ENCODE measurements at places on chromosomes 6 and 20.

GRCh38 chr6:131890091-131890490 lies 61.1 kb downstream of the CCN2 start:
- DNase-seq = no peak

DNA sequence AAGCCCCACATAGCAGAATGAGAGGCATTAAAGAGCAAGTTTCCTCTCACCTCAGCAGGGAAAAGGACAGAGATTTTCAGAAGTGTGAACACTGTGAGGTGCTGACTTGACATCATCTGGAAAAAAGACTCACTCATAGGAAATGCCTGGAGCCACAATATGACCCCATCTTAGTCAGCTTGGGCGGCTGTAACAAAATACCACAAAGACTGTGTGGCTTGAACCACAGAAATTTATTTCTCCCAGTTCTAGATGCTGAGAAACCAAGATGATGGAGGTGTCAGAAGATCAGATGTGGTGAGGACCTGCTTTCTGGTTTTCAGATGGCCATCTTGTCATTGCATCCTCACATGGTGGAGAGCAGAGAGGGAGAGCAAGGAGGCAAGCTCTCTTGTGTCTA lies 253.1 kb downstream of the ADGB start:
- DNase-seq = peak; percentile 26

GRCh38 chr6:7805850-7806214 lies 79.9 kb downstream of the BMP6 start:
- DNase-seq = no peak

GRCh38 chr6:35311390-35312075 lies 13.9 kb downstream of the DEF6 start:
- DNase-seq = peak; percentile 57

DNA sequence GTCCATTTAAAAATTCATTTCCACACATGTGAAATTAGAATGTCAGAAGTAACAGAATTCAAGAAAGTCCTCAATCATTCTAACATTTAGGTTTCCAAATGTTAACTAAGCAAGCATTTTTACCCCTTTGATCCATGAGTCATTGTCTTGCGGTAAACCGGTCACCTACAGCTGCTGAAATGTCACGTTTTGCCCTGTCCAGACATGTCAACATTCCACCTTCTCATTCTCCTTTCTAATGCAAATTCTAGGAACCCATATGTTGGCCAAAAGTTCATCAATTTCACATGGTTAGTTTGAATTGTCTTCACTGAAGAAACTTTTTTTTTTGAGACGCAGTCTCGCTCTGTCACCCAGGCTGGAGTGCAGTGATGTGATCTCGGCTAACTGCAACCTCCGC lies 117.2 kb downstream of the IPCEF1 start:
- DNase-seq = peak; percentile 30

DNA sequence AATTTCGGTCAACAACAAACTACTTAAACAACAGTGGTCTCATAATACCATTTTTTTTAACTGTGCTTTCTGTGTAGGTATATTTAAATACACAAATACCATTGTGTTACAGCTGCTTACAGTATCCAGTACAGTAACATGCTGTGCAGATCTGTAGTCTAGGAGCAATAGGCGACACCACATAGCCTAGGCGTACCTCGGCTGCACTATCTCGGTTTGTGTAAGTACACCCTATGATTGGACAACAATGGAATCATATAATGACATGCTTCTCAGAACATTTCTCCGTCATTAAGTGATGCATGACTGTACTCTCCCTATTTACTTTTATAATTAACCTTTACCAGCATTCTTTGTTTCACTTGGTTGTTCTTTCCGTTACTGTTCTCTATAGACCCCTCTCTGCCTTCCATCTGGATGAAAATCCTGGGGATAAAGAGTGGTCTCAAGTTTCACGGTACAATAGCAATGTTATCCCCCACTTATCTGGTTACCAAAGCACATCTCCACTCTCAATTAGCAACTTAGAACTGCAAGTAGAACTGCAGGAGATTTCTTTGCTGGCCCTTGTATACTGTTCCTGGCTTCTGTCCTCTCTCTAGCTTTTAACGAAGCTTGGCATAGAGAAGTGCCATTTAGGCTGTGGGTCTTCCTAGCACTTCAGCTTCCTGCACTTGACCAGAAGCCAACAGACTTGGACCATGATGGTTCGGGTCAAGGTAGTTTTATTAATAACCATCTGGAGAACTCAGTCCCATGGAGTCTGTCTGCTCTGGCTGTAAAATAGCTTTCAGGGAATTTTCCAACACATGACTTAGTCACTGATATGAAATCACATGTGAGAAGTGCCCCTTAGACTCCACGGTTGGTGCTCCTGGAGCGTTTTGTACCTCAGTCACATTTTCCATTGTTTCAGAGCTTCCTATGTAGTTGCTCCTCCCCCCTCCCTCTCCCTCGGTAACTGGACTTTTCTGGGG lies 80.4 kb upstream of the POPDC3 start:
- no peak for DNase-seq

DNA sequence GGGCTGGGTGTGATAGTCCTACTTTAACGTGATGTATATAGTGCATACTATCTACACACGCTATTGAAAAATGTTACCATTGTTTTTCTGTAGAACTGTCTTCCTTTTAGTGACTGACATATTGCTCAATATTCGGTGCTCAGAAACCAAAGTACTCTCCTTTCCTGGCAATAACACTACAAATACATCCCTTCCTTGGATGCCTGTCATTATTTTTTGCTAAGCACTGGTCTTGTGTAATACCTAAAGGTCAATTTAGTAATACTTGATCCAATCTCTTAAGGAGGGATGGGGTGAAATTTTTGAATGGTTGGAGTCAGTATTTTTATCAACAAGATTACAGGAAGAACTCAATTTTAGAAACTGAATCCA lies 23.9 kb downstream of the CNR1 start:
- DNase-seq = no peak

- DNase-seq = peak; percentile 40
Observed at GRCh38 chr20:45052698-45053429, 48.1 kb downstream of the KCNS1 start.

- DNase-seq = no peak
Observed at GRCh38 chr6:106244931-106245330, 80.6 kb downstream of the ATG5 start.

DNA sequence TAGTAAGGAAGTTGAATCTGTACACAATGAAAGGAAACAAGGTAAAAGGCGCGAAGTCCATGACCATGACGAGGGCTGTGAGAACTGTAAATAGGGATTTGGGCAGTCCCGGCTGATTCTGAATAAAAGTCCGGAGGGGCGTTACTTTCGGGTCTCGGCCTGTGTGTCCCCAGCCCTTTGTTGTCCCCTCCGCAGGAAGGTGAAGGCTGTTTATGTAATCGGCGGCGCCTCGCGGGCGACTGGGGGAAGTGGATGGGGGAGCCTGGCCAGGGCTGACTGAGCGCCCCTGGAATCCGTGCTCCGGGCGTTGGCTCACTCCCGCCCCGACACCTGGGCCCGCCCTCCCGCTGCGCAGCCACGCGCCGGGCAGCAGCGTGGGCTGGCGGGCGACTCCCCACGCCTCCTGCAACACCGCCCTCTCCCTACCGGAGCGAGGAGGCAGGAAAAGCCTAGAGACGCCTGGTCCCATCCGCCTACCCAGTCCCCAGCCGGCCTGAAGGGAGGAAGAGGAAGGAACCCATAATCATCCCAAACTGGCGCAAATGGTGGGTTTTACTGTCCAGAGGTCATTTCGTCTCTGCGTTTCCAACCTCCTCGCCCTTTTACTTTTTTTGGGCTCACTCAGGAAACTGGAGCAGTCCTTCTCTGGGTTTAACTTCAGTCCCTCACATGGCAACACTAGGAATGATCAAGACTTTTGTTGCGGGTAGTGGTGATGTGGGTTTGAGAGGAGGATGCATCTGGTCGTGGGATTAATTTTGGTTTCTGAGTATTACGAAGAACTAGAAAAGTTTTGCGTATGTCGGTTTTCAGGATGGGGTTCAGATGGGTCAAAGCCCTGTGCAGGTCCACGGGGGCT lies 12.1 kb downstream of the TRIM31 start:
- DNase-seq = no peak

DNA sequence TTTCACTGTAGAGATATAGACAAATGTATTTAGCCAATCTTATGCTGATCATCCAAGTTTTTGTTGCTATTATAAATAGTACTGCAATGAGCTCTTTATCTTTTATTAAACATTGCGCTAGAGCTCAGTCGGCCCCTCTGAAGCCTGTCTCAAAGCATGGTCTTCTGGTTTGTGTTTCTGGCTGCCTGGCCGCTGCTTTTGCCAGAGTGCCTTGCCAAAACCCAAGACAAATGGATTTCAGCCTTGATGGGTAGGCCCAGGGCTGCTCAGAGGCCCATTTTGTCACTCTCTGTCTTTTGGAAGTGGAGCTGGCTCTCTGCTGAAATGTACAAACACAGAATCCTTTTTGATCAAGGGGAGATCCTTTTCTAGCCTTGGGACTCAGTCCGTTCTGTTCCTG lies 102.9 kb upstream of the KCNG1 start:
- DNase-seq = no peak

GRCh38 chr6:148868314-148868713 lies 121.5 kb downstream of the UST start:
- no peak for DNase-seq

- DNase-seq = no peak
Observed at GRCh38 chr6:41900861-41901260, 5.7 kb upstream of the USP49 start.

- no peak for DNase-seq
Observed at GRCh38 chr6:133408132-133408531, 167.0 kb downstream of the EYA4 start.

DNA sequence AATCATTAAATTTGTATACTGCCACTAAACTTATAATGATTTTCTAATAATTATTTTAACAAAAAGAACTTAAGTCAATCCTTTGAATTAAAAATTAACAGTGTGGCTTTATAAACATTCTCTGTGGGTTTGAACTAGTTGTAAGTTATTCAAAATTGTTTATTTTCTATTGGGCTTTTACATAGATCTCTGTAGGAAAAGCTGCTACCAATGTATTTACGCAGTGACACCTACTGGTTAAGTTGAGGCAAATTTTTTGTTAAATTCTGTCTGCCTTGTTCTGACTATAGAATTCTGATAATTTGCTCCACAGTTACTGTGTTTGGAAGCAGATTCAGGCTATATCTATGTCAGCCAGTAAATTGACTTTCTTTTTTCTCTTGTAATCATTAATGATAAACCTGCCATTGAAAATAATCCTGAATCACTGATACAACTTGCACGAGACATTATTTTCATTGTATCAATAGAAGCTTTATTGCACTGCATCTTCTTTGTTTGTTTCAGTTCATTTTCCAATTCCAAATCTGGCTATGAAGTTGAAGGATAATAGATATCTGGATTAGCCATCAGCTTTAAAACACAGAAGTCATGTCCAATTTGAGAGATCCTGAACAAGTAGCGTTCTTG lies 66.0 kb upstream of the UTRN start:
- no peak for DNase-seq

- no peak for DNase-seq
Observed at GRCh38 chr20:46272389-46273047, 35.8 kb downstream of the CDH22 start.

DNA sequence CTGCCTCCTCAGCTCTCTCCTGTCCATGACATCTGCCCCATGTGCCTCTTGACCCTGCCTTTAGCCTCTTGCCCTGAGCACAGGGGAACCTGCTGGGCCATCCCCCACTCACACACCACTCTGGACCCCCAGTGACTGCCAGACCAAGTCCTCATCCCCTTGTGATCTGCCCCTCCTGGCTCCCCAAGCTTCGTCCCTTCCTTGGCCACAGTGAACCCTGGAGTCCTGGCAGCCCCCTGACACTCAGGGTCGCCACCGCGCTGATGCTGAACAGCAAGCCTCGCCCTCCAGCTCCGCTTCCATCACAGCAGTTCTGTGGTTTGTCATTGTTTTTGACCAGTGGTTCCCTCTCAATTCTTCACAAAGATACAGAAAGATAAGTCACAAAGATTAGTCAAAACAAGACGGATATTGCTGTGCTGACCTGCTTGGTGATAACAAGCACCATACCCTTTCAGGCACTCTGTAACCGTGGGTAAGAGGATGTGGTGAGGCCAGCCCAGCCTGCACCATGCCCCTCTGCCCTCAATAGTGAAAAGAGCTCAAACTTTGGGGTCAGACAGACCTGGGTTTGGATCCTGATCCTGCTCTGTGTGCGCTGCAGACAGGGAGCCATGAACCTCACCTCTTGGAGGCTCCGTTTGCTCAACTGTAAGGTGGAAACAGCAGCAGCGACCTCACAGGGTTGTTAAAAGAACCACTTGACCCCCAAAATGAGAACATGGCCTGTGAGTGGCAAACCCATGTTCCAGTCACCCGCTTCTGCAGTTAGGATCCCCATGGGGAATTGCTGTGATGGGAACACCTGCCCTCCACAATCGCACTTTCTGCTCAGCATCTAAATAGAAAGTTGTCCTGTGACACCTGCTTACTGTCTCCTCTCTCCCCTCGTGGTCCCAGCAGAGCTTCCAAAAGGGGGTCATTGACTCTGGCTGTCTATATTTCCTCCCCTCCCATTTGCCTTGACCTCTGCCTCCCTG lies 114.5 kb downstream of the TOX2 start:
- peak; percentile 82 for DNase-seq

GRCh38 chr6:94988701-94989100 lies 588.6 kb upstream of the MANEA start:
- no peak for DNase-seq

GRCh38 chr6:53309059-53309900 lies 39.5 kb downstream of the ELOVL5 start:
- no peak for DNase-seq

GRCh38 chr6:1619673-1620503 lies 10.2 kb downstream of the FOXC1 start:
- DNase-seq = no peak

- no peak for DNase-seq
Observed at GRCh38 chr6:105838171-105838570, 248.0 kb upstream of the PRDM1 start.

GRCh38 chr20:6135347-6135746 lies 12.5 kb upstream of the FERMT1 start:
- no peak for DNase-seq

- DNase-seq = no peak
Observed at GRCh38 chr6:167734662-167735083, 92.0 kb upstream of the AFDN start.

DNA sequence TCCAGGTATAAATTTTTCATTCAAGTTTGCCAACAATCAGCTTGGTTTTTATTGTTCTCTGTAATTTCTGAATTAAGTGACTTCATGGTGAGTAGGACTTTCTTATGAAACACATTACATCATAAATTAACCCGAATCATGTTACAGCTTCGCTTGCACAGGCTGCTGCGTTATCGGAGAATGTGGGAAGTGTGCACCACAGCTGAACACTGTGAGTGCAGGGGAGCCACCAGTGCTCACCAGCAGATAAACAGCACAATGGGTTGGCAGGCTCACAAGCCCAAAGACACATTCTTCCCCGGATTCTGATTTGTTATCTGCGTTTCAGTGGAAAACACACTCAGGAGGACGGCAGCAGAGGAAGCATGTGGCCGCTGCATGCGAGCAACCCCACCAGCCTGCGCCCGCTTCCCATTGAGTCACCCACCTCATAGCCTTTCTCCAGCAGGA lies 121.1 kb downstream of the GMDS start:
- DNase-seq = no peak

DNA sequence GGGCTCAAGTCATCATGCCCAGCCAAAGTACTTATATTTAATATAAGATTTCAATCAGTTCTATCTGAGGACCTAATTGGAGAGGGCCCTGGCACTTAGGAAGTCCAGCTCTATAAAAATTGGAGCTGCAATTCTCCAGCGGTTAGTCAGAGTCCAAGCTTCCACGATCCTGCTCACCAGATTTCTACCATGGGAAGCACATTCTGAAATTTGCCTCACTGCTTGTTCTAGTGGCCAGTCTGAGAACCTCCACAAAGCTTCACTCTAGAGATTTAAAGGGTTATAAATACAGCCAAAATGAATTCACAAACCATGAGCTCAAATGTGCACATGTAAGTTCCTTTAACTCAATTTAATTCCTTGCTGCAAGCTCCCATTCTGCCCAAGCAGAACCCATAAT lies 33.5 kb downstream of the PNLDC1 start:
- DNase-seq = no peak

Data from stimulated activated naive CD8-positive, alpha-beta T cell treated with anti-CD3 and anti-CD28 coated beads, Interleukin-15, amount 100 ng/mL, for 72 hours (primary cell).